ENCODE measurements at places on chromosomes 12 and 14. TPM values are rescaled to one million over a fixed set of nuclear protein-coding genes. Genes with fewer than 3 reads are reported as not detected.

- DNase-seq = no peak
Measured at GRCh38 chr12:89636776-89637160, 71.9 kb downstream of the ATP2B1 start.

- DNase-seq = no peak
Measured at GRCh38 chr12:76252031-76252430, 96.2 kb downstream of the BBS10 start.

GRCh38 chr12:82652071-82652470 lies 34.6 kb upstream of the TMTC2 start:
- DNase-seq = no peak

- no peak for DNase-seq
Measured at GRCh38 chr14:22403296-22403695, 185.7 kb downstream of the DAD1 start.

DNA sequence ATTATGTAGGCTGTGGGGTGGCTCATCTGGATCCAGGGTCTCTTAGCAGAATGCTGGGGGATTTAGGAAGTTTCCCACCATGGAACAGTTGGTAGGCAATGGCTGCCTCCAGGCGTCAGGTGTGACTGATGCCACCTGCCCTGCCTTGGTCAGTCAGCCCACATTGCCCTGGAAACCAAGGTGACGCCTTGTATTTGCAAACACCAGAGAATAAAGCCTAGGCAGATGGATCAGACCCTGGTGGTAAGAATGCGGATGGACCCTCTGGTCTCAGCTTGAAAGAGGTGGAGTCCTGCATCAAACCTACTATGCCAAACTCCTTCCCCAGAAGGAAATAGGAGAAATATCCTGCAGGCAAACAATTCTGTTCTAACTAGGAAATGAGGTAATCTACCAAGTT lies 38.2 kb downstream of the NCKAP5L start:
- DNase-seq = no peak

HRK gene
- 4.3 TPM for total RNA-seq

GRCh38 chr14:102826161-102826560 lies 48.9 kb downstream of the TRAF3 start:
- no peak for DNase-seq
